A549 treated with GW870086 at 1 μM for 4 hours (cell line): ENCODE measurements at places on chromosomes 5 and 9. TPM values are rescaled to one million over a fixed set of nuclear protein-coding genes. Genes with fewer than 3 reads are reported as not detected.

The RLN1 gene
- total RNA-seq = not detected in 5 replicates

The RIMOC1 gene
- 8.4 to 12.3 TPM (median 10.5 TPM) in 5 replicates for total RNA-seq

The SNCAIP gene
- not detected in 5 replicates for total RNA-seq

The IFNB1 gene
- total RNA-seq = not detected in 5 replicates

The MYMK gene
- total RNA-seq = not detected in 5 replicates

The ITGA1 gene
- total RNA-seq = 0.56 to 1.6 TPM (median 1.4 TPM) in 5 replicates

The QSOX2 gene
- 24.5 to 28.7 TPM (median 27.0 TPM) in 5 replicates for total RNA-seq

The DEPDC1B gene
- total RNA-seq = 14.6 to 18.6 TPM (median 15.0 TPM) in 5 replicates

The GRIN3A gene
- total RNA-seq = not detected in 5 replicates

The TAS2R1 gene
- total RNA-seq = not detected in 5 replicates

The TLN1 gene
- 117 to 128 TPM (median 120 TPM) in 5 replicates for total RNA-seq

The ADAMTS12 gene
- 6.6 to 9.2 TPM (median 7.6 TPM) in 5 replicates for total RNA-seq

The CAMK2A gene
- 0.64 to 0.97 TPM (median 0.89 TPM) in 5 replicates for total RNA-seq

The CDH12 gene
- not detected in 5 replicates for total RNA-seq

The PCDHB16 gene
- 0.05 to 0.15 TPM (median 0.06 TPM) in 4 of 5 replicates, not detected in the other for total RNA-seq

The TLR4 gene
- total RNA-seq = 0.08 to 0.16 TPM (median 0.10 TPM) in 5 replicates

The CATSPER3 gene
- 0.19 to 0.50 TPM (median 0.37 TPM) in 5 replicates for total RNA-seq

The HTR4 gene
- total RNA-seq = not detected in 5 replicates

The DOCK8 gene
- 0.17 to 0.43 TPM (median 0.29 TPM) in 5 replicates for total RNA-seq

The PLPPR1 gene
- not detected in 5 replicates for total RNA-seq

The PBX3 gene
- 10.1 to 14.7 TPM (median 11.4 TPM) in 5 replicates for total RNA-seq

The CDC23 gene
- total RNA-seq = 21.5 to 37.9 TPM (median 27.9 TPM) in 5 replicates

The CORO2A gene
- 0.81 to 1.4 TPM (median 1.2 TPM) in 5 replicates for total RNA-seq

The AK6 gene
- total RNA-seq = 30.4 to 52.3 TPM (median 49.7 TPM) in 5 replicates

The FBXW2 gene
- total RNA-seq = 33.9 to 45.8 TPM (median 38.5 TPM) in 5 replicates

The PCDHGA6 gene
- total RNA-seq = 0.13 to 0.26 TPM (median 0.14 TPM) in 5 replicates
